ENCODE measurements at places on chromosomes 12 and 14.

- no peak for DNase-seq
These were observed 4.0 kb upstream of the INF2 start for GRCh38 chr14:104685216-104685997.

GRCh38 chr12:19688532-19688931 is 249.2 kb downstream of the AEBP2 start:
- DNase-seq, result no peak

DNA sequence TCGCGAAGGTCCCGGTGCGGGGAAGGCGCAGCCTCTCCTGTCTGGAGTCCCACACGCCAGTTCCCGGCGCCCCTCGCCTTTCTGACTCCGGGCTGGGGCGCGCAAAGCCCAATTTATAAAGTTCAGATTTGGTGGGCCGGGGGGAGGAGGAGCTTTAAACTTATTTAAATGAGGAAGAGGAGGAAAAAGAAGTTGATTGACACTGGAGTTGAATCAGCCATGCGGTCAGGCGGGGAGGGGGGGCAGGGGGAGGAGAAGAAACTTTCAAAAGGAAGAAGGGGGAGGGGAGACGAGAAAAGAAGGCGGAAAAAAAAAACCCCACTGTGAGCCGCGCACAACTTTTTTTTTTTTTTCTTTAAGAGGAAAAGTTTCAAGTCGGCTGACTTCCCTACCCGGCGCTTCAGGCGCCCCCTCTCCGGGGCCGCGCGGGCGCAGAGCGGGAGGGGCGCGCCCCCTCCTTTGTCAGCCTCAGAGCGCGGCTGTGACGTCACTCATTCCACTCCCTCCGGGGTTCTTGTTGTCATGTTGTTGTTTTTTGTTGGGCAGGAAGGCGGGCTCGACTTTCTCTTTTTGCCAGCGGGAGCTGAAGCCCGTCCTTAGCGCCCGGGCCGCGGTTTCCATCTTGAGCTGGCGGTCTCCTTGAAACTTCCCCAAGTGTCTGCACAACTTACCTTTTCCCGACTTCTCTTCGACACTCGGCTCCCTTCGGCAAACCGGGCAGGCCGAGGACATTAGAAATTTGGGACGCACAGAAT is at the start of gene ZFP36L1:
Gene ZFP36L1 (minus strand): TSS at position 89 of the 755 bp plus-strand sequence. CDS start 129 bp downstream, outside the sequence.
- peak; percentile 89 for DNase-seq

DNA sequence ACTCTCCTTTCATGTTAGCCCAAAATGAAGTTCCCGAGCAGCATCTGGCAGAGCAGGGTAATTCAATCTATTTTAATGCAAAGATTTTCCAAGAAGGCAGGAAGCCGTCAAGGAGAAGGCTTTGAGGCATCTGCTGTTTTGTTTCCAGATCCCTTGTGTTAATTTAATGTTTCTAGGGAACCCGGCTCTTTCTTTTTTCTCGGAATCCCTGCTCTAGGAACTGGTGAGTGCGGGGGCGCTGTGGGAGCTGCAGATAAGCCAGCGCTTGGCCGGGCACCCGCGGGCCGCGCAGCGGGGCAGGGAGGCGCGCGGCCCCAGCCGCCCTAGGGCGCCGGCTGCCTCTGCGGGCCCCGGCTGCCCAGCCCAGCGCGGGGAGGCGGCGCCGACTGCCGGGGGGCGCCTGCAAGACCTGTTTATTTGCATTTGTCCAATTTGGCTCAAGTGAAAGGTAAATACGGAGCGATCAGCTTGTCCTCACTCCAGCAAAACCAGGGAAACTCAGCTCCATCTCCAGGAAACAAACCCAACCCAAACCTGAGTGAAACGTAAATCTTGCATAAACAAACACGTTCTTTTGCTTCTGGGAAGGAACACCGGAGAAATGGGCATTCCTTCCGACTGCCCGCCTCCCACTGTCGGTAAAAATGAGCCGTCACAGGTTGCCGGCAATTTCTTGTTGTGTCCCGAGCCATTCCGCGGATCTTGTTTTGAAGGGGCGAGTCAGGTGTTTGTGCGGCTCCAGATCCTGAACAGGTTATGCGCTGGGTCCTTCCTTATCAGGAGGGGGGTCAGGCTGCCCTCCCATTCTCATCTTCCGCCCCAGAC is 65.1 kb downstream of the CRADD start:
- DNase-seq, result peak; percentile 12

- peak; percentile 72 for DNase-seq
These were observed 96.4 kb downstream of the SCARB1 start for GRCh38 chr12:124767066-124767821.

GRCh38 chr12:101414533-101415119 is 7.1 kb upstream of the ARL1 start:
- DNase-seq, result no peak

DNA sequence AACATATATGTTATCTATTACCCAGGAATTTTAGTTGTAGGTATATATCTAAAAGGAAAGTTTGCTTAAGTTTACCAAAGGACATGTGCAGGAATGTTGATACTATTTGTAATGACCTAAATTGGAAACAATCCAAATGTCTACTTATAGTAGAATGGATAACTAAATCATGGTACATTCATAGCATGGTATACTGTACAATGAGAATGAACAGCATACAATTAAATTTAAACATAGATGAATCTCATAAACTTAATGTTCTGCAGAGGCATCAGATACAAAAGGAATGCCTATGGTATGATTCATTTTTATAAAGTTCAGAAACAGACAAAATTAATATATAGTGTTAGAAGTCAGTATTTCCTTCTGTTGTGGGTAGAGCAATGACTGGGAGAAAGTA is 135.4 kb downstream of the GPHN start:
- no peak for DNase-seq

DNA sequence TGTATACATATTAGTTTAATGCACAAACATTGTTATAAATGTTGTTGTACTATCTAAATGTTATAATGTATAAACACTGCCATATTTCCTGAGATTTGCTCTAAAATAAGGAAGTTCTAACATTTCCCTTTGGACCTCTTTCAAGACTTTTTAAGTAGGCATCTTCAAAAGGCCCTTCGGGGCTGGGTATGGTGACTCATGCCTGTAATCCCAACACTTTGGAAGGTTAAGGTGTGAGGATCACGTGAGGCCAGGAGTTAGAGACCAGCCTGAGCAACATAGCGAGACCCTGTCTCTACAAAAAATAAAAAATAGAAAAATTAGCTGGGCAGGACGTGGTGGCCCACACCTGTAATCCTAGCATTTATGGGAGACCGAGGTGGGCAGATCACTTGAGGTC is 35.5 kb downstream of the FBLN5 start:
- DNase-seq, result no peak

DNA sequence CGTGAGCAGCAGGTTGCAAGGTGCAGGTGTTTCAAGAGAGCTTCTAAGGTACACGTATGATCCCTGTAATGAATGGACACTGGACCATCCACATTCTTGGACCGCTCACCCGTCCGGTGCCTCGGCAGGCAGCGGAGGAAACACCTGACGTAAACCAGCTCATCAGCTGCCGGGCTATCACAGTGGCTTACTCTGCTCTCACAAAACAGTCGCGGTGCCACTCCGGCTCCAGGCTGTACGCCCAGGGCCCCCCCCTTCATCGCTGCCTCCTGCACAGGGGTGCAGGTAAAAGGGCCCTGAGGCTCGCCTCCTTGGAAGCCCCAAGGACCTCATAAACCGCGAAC is 436 bp downstream of the VPS33A start:
- no peak for DNase-seq

DNA sequence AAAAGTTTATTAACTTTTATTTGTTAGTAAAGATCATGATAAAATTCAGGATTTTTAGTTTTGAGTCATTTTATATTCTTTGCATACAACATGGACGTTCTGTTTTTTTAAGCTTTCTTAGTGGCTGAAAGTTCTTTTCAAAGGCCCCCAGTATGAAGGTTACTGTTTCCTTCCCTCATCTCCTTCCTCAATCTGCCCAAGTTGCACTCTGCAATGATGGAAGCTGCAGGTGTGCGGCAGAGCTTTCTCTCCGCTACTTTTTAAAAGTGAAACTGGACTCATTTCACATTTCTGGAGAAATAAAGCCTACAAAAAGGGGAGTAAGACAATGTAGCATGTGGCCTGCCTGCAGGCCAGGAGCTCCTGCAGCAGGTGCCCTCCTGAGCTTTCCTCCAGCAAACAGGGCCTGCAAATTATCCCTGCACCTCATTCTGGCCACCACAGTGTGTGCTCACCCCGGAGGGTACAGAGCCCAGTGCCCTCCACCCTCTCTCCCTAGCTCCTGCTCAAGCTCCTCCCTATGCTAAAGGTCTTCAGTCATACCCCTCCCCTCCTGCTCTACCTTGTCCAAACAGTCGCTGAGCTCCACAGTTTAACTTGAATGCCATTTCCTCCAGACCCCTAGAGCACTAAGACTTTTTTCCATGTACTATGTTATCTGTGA is 78.9 kb downstream of the SETD3 start:
- DNase-seq, result no peak

- no peak for DNase-seq
These were observed 9.8 kb downstream of the NKX2-1 start for GRCh38 chr14:36510078-36510799.

GRCh38 chr14:106605548-106606448 is 1079.4 kb downstream of the TMEM121 start:
- DNase-seq, result peak; percentile 37

GRCh38 chr14:75884198-75884611 is 97.6 kb downstream of the TGFB3 start:
- no peak for DNase-seq

DNA sequence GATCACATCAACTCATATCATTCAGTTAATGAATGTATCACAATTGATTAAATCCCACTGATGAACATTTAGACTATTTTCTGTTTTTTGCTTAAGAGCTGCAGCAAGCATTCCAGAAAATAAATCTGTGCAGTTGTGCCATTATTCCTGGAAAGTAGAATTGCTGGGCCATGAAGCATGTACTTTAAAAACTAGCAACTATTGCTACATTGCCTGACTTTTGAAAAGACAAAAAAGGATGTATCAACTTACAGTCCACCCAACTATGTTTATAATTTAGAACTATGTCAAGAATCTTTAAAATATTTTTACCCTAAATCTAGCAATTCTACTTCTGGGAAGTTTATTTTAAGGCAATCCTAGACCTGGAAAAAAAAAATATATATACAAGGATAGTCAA is 33.4 kb upstream of the ERGIC2 start:
- no peak for DNase-seq

DNA sequence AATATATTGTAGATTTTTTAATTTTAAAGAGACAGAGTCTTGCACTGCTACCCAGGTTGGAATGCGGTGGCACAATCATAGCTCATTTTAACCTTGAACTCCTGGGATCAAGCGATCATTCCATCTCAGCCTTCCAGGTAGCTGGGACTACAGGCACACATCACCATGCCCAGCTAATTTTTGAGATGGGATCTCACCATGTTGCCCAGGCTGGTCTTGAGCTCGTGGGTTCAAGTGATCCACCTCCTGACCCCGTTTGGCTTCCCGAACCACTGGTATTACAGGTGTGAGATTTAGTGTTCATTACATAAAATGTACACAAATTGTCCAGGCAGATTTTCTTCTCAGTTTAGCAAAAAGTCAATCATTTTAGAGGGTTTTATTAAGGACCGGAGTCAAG is 13.6 kb downstream of the SNX6 start:
- no peak for DNase-seq

DNA sequence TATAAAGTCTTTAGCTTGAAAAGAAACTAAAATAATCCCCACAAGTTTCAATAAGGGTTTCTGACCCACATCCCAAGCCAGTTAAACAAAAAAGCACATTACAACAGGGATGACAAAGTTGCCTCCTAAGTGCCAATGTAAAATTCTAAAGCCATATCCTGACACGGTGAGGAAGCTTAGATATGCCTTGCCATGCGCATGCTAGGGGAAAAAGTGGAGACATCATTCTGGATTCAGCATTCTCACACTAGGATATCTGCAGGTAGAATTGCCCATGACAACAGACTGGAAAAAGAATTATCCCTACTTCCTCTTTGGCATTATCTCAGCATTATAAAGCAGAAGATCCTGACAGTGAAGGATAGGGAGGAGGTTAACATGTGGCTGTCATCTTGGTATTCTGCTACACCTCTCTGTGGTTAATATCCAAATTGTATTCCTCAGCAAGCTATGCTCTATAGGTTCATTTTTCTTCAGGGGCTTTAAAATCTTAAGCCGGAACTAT is 4.9 kb downstream of the DUSP6 start:
- DNase-seq, result no peak

DNA sequence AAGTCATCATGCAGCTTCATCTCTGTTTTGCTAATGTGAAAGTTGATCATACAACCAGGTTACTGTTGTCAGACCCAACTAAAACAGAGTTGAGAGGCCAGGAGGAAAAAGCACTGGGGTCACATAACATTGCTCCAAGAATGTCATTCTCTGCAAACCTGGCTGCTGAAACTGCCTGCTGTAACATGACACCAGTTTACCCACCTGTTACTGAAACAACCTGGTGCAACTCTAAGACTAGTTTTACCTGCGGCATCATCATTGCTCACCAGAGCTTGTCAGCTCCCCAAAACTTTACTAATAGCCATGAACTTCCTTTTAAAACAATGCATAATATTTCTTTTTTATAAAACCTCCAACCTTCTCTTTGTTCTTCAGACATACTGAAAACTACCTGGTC is 30.7 kb upstream of the DEGS2 start:
- no peak for DNase-seq

- no peak for DNase-seq
These were observed 6.4 kb downstream of the SNX6 start for GRCh38 chr14:34623506-34623905.

DNA sequence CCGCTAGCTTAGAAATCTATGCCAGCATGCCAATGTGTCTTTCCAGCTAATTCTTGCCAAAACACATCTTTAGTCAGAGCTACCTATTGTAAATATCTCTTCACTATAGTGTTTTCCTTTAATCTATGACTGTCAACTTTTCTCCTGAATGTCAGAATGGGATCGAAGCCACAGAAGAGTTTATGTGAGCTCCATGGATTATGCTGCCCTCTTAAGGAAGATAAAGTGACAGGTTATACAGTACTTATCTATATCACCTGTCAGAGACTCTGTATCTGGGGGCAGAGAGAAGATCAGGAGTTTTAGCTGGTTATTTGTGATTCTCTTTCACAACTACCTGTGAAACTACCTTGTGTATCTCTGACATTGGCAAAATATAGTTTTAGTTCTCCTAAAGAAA is 204.3 kb upstream of the SEL1L start:
- no peak for DNase-seq

- no peak for DNase-seq
These were observed 11.8 kb downstream of the SLC6A12 start for GRCh38 chr12:202081-202731.

- DNase-seq, result no peak
These were observed 33.5 kb downstream of the TSHR start for GRCh38 chr14:80988735-80989429.

GRCh38 chr12:61536525-61536924 is 723.7 kb upstream of the USP15 start:
- DNase-seq, result no peak

- no peak for DNase-seq
These were observed 170.3 kb downstream of the TTC7B start for GRCh38 chr14:90645842-90646443.
